ENCODE measurements at places on chromosomes 4 and X. TPM values are rescaled to one million over a fixed set of nuclear protein-coding genes. Genes with fewer than 3 reads are reported as not detected.
A peak's percentile ranks its signal among the peaks of the same experiment; 100 is the strongest.

The LAGE3 gene
- total RNA-seq, result 14.2 TPM

DNA sequence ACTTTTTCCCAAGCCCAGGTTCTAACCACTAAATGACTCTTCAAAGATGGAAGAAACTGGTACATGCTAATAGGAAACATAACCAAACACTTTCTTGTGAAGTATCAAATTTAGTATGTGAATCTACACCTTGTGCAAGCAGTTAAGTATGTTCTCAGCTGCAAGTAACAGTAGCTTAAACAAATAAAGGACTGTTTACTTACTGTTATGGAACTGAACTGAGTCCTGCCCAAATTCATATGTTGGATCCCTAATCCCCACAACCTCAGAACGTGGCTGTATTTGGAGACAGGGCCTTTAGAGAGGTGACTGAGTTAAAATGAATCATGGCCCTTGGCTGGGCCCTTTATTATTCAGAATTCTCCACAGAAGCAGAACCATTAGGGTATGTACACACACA lies 178.7 kb downstream of the KDR start:
- H3K4me3 ChIP-seq, result no peak overlapping the region
- H3K36me3 ChIP-seq, result no peaks in the 10 kb centered on the region
- H3K4me1 ChIP-seq, result peaks cover 4% of the 10 kb centered on the region
- no peak for DNase-seq

The MAGEB10 gene
- not detected for total RNA-seq

The CLDN22 gene
- total RNA-seq, result not detected

DNA sequence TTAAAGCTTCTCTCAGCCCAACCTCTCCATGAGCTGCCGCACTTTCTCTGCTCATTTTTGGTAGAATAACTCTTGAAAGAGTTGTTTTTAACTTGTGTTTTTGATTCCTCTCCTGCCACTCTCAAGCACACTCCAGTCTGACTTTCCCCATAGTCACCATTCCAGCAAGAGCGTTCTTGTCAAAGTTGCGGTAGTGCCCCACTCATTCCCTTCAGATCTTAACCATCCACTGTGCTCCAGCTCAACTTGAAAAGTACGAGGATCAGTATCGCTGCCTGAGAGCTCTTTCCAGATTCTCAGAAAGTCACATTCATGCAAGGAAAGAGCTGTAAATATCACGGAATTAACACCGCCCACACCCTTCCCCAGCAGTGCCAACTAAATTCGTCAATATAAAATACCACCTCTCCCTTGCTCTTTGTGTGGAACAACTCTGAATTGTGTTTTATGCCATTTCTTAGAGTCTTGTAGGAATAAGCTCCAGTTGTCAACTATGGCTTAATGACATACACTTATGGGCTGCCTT lies 59.7 kb upstream of the IL15 start:
- H3K4me3 ChIP-seq, result no peak overlapping the region
- no peak overlapping the region for H3K27ac ChIP-seq
- H3K36me3 ChIP-seq, result no peaks in the 10 kb centered on the region

DNA sequence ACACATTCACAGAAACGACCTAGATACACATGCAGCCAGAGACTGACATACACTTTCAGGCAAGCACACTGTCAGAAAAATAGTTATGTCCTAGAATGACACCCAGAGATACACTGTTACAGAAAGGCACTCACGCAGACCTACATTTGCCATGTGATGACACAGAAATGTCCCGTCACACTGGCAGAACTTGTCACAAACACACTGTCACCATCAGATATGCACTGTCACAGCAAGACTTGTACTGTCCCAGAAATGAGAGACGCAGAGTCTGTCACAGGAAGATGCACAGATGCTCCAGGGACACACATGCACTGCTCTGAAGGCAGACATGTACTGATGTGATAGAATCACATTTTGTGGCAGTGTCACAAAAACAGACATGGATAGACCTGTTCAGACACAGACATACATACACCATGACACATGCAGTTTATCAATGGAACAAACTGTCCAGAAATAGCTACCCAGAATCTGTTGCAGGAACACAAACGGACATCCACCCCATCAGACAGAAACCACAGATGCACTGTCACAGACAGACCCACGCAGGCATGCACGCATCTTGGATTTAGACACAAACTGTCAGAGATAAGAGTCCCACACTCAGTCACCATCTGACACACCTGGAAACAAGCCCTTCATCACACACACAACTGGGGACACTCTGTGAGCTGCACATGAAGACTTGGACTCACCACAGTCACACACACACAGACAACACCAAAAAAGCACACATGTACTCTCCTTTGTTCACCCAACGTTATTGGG lies 1.3 kb upstream of the PIM2 start:
- H3K36me3 ChIP-seq, result peaks cover 37% of the 10 kb centered on the region
- no peaks in the 10 kb centered on the region for H3K27me3 ChIP-seq
- peaks cover 32% of the 10 kb centered on the region for H3K4me1 ChIP-seq
- H3K4me3 ChIP-seq, result no peak overlapping the region
- H3K27ac ChIP-seq, result peak overlapping the region; percentile 82

DNA sequence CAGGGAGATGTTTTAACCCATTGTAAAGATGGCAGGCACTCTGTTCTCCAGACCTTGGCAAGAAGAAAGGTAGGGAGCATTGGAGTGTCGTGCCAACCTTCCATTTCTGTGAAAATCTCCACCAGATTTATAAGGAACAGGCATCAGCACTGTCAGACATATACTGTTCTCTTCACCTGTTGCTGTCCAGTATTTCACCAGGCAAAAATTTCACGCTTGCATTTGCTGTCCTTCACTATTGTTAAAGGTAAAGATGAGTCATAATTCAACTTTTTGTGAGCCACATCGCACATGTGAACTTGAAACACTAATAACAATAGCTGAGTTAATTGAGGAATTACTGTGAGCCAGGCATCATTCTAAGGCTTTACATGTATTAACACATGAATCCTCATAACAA lies 203.4 kb downstream of the ENOX2 start:
- H3K36me3 ChIP-seq, result no peaks in the 10 kb centered on the region
- H3K4me3 ChIP-seq, result no peak overlapping the region
- peaks cover 2% of the 10 kb centered on the region for H3K4me1 ChIP-seq
- no peak overlapping the region for H3K27ac ChIP-seq

The SPINK2 gene
- total RNA-seq, result not detected

- H3K27ac ChIP-seq, result no peak overlapping the region
- H3K27me3 ChIP-seq, result no peaks in the 10 kb centered on the region
- no peak overlapping the region for H3K4me3 ChIP-seq
- no peaks in the 10 kb centered on the region for H3K36me3 ChIP-seq
- no peak for DNase-seq
Measured at GRCh38 chr4:187744911-187745310, 250.7 kb upstream of the ZFP42 start.

- no peak overlapping the region for H3K4me3 ChIP-seq
- H3K27ac ChIP-seq, result no peak overlapping the region
- no peaks in the 10 kb centered on the region for H3K4me1 ChIP-seq
Measured at GRCh38 chr4:74456849-74457395, 12.0 kb downstream of the AREG start.

All from esophagus muscularis mucosa (tissue), 4 donors.